ENCODE measurements at places on chromosomes 2 and 18.

DNA sequence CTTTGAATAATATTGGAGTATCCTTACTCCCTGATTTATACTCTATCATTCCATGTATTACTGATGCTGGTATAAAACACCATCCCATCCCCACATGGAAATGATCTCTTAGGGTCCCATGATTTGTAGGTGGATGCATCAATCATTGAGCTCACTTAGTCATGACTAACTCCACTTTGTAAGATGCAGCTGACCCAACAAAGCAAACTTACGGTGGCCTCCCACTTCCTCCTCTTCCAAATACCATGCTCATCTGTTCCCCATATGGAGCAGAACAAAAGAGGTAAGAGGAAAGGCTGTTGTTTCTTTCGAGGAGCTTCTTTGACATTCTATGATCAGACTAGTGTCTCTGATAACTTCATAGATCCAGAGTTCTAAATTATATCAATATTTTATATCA is 640.2 kb upstream of the SLC39A10 start:
- no peak for DNase-seq

GRCh38 chr2:223494942-223495341 is 107.2 kb downstream of the SCG2 start:
- DNase-seq = no peak

DNA sequence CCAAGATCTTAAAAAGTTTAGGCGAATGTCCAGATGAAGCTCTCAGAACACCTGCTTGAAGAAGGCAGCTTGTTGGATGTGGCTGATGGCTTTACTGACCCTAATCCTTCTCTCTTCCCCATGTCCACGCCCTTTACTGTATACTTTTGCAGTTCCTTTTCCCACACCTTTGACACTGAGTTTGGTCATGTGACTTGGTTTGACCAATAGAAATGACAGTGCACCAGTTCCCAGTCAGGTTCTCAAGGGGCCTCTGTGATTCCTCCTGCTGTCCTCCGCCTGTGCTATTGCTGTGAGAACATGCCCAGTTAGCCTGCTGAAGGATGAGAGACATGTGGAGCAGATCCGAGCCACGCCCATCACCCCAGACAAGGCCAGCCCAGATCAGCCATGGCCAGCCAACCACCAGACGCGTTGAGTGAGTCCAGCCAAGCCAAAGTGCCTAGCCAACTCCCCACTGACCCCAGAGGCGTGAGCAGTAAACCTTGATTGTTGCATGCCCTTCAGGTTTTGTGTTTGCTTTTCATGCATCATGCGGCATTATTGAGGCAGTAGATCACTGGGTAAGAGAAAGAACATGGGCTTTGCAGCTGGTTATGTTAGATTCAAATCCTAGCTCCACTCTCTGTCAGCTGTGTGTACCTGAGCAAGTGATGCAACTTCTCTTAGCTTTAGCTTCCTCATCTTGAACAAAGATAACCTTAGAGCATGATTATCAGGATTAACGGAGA is 258.0 kb upstream of the SIX2 start:
- DNase-seq = no peak

GRCh38 chr2:50765146-50765545 is 266.8 kb downstream of the NRXN1 start:
- DNase-seq = no peak

DNA sequence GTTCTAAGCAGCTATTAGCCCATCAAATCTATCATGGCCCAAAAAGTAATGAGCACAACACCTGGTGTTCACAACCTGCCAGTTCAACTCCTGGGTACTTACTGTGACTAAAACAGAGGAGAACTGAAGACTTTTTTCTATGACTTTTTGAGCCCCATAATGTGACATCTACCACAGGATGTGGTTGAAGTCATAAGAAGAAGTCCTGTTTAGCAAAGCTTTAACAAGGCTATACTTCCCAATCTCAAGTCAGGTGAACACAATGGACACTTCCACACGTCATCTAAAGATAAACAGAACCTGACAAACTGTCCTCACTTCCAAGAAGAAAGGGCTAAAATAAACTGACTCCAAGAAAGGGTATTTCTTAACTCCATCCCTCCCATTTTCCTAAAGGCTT is 138.8 kb downstream of the ATAD2B start:
- DNase-seq = no peak

- DNase-seq = no peak
Observed at GRCh38 chr18:59783138-59783537, 85.9 kb upstream of the CCBE1 start.

GRCh38 chr2:142843731-142844130 is 33.7 kb upstream of the KYNU start:
- no peak for DNase-seq

GRCh38 chr18:78871618-78872017 is 108.0 kb upstream of the SALL3 start:
- DNase-seq = no peak

GRCh38 chr2:24824071-24824588 is 30.9 kb downstream of the CENPO start:
- DNase-seq = no peak

GRCh38 chr18:5150894-5151293 is 46.2 kb downstream of the AKAIN1 start:
- DNase-seq = no peak

DNA sequence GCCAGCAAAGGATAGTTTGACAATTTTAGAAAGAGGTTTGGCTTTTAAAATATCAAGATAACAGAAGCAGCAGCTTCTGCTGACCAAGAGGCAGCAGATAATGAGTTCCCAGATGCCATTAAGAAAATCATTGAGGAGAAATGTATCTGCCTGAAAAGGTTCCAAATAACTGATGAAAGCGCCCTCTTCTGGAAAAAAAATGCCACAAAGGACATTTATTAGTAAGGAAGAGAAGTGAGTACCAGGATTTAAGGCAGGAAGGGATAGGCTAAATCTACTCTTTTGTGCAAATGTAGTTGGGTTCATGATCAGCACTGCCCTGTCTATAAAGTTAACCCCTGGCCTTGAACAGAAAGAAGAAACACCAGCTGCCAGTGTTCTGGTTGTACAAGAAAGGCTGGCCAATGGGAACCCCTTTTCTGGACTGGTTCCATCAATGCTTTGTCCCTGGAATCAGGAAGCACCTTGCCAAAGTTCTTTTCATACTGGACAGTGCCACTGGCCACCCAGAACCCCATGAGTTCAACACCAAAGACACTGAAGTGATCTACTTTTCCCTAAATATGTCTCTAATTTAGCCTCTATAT is 40.6 kb downstream of the DHX57 start:
- DNase-seq = no peak

- no peak for DNase-seq
Observed at GRCh38 chr2:16911746-16912145, 246.1 kb upstream of the CYRIA start.

GRCh38 chr18:58593938-58594337 is 35.0 kb downstream of the ALPK2 start:
- no peak for DNase-seq

GRCh38 chr2:7115364-7115763 is 198.2 kb downstream of the RNF144A start:
- no peak for DNase-seq

DNA sequence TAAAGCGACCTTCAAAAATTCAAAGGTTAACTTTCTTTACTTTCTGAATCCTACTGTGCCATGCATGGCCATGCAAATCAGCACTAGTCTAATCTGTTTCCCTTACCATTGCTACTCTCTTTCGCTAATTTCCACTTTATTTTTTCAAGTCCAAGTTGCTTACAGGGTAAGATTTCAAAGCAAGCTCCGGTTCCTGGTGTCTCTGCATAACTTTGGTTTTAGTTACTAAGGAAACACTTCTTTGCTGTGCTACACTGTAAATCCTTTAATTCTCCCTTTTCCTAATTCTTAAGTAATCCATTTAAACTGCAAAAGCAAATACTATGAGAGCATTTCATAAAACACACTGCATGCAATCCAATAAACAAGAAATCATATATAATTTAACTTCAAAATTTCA is 383.5 kb upstream of the LYPD1 start:
- no peak for DNase-seq

- DNase-seq = no peak
Observed at GRCh38 chr2:70431716-70432347, 121.8 kb downstream of the TGFA start.

- no peak for DNase-seq
Observed at GRCh38 chr2:70045932-70046331, 41.3 kb upstream of the PCBP1 start.

DNA sequence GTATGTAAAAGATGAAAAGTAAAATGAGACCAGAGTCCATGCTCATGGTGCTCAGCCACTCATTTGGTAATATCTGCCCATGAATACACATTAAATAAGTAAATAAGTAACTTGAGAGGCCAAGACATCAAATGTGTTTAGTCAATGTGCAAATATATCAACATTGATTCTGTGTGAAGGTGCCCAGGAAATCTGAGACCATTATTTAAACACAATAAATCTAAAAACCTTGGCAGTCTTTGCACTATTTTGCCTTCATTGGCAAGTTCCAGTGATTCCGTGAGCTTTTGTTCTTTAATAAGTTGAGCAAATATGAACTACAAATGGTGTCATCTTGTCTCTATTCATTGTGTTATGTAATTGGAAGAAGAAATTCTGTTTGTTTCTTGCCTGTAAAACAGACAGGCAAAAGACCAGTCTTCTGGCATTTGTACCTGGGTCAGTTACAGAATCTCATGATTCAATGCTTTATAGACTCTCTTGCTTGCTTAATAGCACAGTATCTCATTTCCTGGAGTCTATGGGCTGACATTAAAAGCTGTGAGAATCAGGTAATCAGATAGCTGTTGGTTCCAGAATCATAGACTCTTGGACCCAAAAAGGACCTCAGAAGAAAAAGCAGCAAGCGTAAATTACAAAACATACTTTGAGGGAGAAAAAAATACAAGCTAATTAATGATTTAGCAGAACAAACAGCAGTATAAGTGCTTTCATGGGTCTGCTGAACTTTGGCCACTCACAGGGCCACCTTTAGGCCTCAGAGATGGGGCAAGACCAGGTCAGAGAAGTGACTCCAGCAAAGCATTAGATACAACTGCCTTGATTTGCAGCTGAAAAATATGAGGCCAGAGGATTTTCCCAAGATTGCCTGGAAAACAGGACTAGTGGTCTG is 20.0 kb upstream of the SERPINB3 start:
- DNase-seq = no peak

DNA sequence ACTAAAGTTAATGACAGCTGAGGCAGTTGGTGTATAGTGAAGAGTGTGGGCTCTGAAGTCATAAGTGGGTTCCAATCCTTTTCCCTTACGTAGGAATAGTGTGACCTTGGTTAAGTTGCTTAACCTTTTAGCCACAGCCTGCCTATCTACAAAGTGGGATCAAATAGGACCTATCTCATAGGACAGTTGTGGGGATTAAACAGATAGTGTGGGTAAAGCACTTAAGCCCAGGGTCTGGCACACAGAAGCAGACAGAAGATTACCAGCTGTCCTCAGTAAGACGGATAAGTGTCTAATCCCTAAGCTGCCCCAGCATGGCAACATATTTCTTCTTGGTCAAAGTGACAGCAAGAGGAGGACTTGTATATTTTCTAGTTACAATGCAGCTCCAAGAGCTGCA is 28.2 kb downstream of the UBE2F start:
- DNase-seq = no peak

DNA sequence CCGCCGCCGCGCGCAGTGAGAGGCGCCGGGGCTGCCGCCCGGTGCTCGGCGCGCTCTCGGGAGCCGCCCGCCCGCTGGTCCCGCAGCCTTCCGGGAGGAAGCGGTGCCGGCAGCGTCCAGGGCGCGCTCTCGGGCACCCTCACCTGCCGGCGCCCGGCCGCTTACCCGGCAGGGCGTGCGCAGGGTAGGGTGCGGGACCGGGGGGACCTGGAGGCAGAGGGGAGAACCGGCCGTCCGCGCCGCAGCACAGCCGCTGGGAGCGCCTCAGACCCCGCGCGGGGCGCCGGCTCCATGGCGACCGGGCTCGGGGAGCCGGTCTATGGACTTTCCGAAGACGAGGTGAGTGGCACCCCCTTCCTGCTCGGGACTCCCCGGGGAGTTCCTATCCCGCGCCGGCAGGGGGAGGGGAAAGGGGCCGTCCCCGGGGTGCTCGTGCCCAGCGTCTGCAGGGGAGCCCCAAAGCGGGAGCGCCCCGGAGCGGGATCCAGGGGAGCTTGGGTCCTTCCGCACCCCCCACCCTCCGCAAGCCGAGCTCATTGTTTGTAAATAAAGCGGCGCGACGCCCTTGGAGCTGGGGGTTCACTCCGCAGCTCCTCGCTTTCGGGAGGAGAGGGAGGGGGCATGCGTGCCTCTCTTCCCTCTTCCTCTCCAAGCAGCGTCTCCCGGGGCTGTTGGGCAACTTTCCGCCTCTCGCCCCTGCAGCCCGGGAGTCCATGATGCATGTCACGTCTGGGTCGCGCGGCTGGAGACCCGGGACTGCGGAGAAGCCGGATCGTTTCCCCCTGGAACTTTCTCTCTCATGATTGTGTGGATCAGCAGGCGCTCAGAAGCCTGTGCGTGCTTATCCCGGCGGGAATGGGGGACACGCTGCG is 580 bp downstream of the NEDD4L start:
- peak; percentile 22 for DNase-seq

DNA sequence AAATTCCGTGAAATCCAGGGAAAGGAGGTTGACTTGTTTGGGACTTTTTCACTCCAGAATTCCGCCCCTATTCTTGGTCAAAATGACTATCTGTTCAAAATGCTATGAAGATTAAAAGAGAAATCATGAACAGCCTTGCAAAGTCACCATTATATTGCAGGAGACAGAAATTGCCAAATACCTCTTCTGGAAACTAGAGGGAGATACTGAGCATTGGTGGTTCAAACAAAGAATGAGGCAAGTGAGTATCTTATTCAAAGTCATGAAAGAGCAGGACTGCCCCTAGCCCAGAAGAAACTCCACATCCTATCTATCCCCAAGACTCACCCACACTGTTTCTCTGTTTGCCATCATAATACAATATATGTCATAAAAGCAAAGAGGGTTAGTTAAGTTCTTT is 862.3 kb upstream of the POU3F3 start:
- no peak for DNase-seq

DNA sequence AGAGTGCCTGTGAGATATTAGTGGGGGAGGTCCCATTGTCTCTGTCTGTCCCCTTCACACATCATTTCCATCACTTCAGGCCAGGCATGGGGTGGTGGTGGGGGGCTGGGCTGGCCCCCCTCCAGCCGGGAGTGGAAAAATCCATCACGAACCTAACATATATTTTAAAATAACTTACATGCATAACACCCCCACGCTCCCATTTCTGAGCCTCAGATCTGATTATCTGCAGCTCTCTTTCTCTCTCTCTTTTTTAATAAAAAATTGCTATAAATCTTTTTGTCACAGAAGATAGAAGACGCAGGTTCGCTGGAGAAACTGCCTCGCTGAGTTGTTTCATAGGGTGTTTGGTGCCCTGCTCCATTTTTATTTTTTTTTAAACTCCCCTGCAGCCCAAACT is 159.8 kb downstream of the CELF4 start:
- no peak for DNase-seq

Measured in activated T-cell treated with anti-CD3 and anti-CD28 coated beads for 1 hour (primary cell).